ENCODE measurements at places on chromosomes 12 and 14.
A peak's percentile ranks its signal among the peaks of the same experiment; 100 is the strongest.

DNA sequence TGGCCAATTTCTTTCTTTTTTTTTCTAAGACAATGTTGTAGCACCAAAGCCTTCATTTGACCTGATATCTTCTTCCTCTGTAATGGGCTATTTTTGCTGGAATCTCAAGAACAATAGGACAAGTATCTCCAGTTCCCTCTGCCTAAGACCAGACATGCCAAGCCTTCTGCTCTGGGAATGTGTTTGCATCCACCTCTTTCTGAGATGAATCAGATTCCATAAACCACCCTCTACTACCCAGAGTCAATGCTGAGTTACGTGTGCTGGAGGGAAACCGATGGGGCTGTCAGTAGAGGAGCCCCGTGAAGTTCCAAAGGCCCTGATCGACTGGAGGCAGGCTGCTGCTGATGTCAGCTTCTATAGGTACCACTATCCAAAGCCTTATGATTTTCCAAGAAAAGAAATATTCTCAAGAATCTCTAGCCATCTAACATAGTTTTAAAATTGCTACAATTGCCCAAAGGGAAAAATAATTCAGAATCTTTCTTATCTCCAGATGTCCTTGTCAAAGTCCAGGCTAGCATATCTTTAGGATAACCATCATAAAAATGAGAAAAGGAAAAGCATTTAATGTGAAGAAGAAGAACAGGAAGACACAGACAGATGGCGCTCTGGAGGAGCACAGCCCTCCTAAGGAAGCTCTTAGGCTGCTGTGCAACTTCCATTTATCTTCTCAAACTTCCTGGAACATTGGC, 101.9 kb downstream of the SLC8A3 start:
- peak; percentile 26 for DNase-seq

- peak; percentile 77 for DNase-seq
Observed at GRCh38 chr12:57549909-57550640, at the start of gene KIF5A. KIF5A (plus strand) TSS chr12:57550044; CDS start chr12:57550272, 228 bp downstream.

DNA sequence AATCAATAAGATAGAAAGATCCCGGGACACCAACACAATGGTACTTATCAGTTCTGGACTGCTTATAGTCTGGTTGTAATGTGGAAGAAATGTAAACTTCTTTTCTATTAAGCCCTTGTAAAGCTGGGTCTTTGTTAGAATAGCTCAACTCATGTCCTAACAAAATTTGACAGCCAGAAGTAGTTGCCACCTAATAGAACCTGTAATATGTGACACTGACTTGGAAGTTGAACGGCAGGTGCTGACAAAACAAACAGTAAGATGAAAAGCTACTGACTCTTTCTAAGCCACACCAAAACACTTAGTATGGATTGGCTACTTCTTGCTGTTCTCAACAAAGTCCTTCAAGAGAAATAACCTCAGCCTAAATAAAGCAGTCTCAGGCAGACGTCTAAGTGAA, 56.6 kb downstream of the KIF21A start:
- DNase-seq: no peak

GRCh38 chr12:64730588-64730969, 28.6 kb downstream of the GNS start:
- no peak for DNase-seq

DNA sequence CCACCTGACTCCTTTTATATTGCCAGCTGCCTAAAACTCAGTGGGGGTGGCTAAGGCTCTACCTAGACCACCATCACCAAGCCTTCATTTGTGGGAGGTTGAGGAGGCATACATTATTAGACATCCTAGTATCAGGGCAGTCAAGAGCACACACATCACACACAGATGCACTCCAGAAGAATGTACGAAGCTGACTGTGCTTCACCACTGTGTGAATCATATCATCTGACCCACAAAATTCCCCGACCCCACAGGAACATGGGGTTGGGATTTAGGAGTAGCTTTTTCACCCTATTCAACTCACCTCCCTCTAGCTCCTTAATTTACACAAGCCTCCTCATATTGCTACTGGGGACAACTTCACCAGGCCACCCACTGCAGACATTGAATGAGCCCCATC, 64.8 kb upstream of the BDKRB2 start:
- DNase-seq: no peak

DNA sequence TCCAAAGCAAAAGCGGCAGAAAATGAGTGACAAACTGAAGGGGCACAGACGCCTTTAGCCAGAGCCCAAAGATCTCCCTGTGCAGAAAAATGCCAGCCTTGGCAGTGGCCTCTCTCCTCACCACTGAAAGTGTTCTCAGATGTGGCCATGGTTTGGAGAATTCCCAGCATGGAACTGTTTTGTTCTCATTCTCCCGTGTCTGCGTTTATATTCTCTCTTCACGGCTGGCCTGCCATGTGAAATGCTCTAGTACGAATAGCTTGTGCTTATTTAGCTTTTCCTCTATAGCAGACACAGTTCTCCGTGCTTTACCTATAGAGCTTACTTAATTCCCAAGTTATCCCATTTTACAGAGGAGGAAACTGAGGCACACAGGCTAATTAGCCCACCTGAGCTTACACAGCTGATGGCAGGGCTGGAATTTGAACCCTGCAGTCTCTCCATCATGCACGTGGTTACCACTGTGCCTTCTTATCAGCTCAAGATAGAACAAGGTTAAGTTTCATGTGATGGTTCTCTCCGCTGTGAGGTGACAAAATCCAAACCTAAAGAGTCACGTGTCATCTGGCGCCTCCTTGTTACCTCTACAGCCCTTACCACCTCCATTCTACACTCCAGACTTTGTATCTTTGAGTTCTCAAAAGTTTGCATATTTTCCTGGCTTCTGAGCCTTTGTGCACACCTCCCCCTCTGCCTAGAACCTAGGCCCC, 141.6 kb downstream of the GCH1 start:
- no peak for DNase-seq

DNA sequence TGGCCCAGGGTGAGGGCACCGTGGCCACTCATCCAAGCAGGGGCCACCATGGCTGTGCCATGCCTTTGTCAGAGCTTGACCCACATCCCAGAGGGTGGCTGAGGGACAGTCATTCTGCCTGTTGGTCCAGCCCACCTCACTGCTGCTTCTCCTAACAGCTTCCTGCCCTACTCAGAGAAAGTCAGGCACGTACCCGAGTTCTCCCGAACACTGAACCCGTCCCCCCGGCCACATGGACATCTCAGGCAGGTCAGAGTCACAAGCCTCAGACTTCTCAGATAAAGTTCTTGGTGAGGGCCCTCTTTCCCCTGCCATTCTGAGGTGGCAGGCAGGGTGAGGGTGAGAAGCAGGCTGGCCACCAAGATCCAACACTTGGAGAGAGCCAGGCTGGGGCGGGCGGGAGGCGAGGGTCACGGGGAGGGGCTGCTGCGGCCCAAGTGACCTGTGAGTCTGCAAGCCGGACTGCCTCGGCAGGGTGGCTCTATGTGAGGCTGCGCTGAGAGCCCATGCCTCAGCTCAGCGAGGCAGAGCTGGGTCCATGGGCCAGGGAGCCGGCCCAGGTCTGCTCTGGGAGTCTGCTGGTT, 317.8 kb downstream of the TMEM121 start:
- DNase-seq: no peak

GRCh38 chr12:103177639-103178255, 220.3 kb downstream of the ASCL1 start:
- DNase-seq: no peak

- DNase-seq: no peak
Observed at GRCh38 chr12:116483959-116484750, 75.0 kb upstream of the MAP1LC3B2 start.

- DNase-seq: no peak
Observed at GRCh38 chr14:91277546-91278382, 33.3 kb upstream of the GPR68 start.

GRCh38 chr14:57051633-57052032, 217.1 kb downstream of the EXOC5 start:
- DNase-seq: no peak

DNA sequence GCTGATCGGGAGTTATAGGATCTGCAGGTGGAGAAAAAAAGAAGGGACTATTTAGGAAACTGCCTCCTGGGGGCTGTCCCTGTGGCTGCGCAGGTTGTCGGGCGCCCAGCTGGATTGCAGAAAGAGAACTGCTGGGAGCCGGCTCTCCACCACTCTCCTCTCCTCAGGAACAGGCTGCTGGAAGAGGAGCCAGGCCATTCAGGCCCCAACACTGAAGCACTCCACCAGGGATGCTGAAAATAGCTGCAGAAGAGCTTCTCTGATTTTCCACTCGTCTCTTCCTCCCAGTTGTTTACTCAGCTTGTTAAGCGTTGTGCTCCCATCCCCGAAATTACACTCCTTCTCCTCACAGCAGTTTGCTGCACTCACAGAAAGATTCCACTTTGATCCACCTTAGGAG, 347.3 kb downstream of the GLT1D1 start:
- DNase-seq: no peak

DNA sequence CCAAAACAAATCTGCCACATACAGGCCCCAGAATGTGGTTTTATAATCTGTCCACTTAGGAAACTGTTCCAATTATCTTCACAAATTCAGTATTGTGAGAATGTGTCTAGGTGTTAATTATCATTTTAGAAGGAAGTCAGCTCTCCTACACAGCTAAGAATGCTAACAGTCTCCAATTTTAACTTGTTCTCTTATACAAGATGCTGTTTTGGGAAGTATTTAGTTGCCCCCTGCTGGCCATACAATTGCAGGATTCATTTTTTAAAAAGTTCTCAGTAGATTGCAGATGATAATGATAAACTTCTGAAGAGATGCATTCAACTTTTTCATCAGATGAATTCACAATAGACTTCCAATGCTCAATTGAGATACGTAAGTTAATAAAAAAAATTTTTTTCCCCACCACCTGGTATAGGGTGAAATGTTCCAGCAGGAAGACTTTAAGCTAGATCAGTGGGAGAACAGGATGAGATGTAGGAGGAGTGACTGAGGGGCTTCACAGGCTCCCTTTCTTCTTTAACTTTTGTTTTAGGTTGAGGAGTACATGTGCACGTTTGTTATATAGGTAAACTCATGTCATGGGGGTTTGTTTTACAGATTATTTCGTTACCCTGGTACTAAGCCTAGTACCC, 27.3 kb upstream of the OSBPL8 start:
- peak; percentile 20 for DNase-seq

DNA sequence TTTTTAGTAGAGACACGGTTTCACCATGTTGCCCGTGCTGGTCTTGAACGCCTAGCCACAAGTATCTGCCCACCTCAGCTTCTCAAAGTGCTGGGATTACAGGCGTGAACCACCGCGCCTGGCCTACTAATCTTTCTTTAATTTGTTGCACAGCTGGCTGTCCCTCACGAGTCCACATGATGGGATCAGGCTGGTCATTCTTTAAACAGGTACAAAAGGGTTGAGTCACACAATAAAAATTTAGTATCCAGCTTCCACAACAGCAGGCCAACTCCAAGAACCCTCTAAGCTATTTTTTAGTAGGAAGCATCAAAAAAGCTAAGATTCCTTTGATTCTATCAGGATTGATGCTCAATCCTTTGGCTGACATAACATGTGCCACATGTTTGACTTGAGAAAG, 17.8 kb downstream of the SINHCAF start:
- DNase-seq: no peak

DNA sequence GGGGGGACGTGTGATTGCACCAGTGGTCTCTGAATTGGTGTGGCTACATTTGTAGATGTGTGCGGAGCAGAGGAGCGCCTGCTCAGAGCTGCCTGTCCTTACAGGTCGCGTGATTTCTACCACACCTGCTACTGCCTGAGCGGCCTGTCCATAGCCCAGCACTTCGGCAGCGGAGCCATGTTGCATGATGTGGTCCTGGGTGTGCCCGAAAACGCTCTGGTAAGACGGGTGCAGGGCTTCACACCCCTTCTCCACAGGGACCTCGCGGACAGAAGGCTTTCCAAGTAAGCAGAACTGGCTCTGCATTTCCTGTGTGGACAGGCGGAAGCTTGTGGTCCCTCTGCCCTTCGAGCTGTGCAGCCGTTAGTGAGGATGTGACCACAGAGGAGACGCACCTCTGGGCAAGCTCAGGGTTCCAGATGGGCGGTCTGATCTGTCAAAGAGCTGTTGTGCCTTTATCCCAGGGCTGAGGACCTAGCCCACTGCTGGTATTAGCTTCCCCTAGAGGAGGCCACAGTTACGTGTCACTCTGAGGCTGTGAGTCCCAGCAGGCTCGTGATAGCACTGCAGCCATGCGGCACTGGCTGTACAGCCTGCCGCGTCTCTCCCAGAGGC, 47.7 kb downstream of the MAX start:
- DNase-seq: no peak

Measured in GM10248 (cell line).